ENCODE measurements at places on chromosomes 7 and 10.

DNA sequence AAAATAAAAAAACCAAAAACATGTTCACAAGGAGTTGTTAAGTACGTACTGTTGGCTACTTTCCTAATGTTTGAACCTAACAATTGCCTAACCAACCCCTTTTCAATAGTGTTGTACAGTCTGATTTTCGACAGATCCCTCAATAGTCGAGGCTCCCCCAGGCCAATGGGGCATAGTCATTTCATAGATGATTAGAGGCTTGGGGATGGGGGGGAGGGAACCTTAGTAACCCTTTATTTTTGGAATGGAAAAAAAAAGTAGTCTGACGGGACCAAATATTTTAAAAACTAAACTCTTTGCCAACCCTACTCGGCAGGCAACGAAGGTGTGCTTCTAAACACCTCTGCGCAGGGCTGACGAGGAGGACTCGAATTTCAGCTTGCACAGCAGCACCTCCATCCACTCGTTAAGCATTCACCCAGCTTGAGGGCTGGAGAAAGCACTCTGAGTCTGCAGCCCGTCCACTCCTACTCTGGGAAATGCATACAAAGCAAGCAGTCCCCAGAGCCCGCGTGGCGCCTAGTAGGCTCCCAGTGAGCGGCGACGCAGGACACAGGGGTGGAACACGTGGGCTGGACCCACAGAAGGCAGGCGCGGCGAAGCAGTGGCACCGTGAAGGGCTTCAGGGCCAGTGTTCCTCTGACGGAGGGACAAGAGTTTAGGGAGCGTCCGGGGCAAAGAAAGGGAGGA lies 899 bp downstream of the PUS7 start:
- DNase-seq, result peak; percentile 66

DNA sequence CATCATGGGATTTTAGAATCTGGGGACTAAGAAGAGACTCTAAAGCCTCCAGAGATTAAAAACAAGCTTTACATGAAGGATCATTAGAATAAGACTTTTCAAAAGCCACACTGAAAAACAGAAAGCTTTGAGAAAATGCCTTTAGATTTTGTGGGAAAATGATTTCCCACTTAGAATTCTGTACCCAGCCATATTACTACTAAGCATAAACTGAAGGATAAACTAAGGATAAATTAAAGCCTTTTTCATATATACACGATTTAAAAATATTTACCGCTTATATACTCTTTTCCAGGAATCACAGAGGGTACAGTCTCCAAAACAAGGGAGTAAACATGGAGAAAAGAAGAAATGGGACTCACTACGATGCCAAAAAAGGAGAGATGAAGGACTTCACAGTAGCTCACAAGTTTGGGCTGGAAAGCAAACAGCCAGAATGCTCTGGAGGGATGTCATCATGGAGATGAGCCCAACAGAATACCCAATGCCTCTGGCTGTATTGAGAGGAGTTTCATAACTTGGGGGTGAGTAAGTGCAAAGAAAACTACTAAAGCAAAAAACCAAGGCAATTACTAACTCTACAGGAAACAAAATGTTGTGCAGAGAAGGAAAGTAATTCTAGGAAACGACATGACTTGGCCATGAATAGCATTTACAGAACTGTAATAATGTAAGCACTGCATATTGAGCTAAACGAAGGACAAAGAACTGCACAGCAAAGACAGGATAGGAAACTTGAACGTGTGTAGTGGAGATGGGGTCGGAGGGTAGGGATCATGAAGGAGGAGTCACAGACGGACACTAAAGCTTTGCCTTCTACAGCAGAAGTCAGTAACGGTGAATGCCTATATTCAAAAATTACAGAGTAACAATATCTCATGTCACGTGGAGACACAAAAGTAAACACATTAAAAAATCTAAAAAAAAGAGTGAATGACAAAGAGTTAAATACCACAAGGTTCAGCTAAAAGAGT lies 61.4 kb upstream of the ASAH2 start:
- no peak for DNase-seq

GRCh38 chr10:122286867-122287266 lies 15.8 kb downstream of the BTBD16 start:
- DNase-seq, result no peak

DNA sequence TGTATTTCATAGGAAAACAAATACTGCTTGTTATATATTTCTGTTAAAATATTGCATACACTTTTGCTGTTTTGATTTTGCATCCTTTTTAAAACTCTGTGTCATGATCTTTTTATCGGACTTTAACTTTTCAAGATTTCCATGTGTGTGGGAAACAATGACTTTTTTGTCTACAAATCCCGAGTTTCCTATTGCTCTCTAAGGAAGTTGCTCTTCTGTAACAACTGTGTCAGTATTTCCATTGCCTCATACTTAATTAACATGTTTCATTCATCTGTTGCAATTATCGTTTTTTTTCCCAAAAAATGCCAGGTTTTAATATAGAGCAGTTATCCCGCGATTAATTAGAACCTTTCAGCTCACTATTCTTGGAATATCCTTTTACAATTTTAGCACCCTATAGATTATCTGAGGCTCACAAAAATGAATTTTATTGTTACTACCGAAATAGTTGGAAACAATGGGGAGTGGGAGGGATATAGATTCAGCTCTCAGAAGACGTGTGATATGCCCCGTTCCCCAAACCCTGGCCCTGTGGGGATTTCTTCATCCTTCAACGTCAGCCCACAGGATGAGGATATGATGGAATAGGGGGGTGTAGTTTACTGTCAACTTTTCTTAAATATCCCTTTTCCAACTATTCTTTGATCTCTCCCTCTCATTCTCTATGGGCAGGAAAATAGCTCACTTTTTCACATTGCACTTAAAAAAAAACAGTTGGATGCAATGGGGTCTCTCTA lies 297.6 kb upstream of the IGFBP3 start:
- DNase-seq, result no peak

- DNase-seq, result peak; percentile 85
Observed at GRCh38 chr7:44633254-44634186, 27.1 kb downstream of the OGDH start.

GRCh38 chr7:146510088-146510680 lies 393.6 kb downstream of the CNTNAP2 start:
- no peak for DNase-seq

GRCh38 chr7:28217143-28217542 lies 36.5 kb upstream of the JAZF1 start:
- no peak for DNase-seq

DNA sequence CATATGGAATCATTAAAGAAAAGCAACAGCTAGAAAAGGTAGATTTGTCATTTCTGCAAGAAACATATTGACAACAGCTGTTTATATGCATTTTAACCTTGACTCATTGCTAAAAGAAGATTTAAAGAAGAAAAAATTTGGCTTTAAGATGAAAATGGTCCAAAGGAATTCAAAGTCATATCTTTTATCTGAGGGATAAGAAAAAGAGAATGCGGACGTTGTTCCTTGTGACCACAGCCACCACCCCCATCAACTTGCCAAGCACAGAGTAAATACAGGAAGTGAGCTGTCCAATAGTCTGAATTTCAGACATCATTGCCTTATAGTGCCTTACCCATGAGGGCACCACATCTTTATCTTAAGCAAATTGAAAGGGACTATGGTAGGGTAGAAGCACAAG lies 7.3 kb upstream of the CRPPA start:
- DNase-seq, result peak; percentile 42

DNA sequence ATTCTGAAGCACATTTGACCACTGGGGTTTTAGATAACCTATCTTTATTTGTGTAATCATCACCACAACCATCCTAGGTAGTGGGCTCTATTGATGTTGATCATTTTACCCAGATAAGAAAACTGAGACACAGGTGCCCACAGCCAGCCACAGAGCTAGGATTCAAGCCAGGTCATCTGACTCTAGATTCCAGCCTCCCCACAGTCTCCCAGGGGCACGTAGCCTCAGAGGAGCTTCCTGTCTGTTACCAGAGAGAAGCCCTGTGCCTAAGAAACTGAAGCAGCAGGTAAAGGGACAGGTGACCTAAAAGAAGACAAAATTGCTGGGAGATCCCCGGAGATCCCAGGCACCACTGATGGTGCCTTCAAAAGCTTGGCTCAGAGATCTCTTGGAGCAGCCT lies 55.8 kb downstream of the ALOX5 start:
- DNase-seq, result no peak

- DNase-seq, result peak; percentile 21
Observed at GRCh38 chr10:32348297-32349198, 1.6 kb upstream of the EPC1 start.

GRCh38 chr7:23787272-23787671 lies 77.3 kb downstream of the STK31 start:
- DNase-seq, result no peak

DNA sequence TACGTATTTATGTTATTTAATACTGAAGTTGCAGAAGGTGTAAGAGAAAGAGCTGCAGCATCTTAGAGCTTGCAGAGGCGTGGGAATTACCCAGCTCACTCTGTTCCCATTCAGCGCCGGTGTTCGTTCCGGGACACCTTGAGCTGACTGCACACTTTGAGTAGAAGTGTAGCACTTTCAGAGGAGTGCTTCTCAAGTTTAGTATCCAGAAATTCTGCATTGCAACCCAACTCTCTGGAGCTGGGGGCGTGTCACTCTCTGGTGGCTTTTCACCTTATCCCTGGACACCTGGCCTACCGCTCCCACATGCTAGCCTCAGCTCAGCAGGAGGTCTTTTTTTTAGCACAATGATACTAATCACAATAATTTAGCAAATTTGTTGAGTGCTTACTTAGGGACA lies 66.4 kb upstream of the SHH start:
- DNase-seq, result no peak

- no peak for DNase-seq
Observed at GRCh38 chr7:101664436-101664835, 35.3 kb upstream of the MYL10 start.

DNA sequence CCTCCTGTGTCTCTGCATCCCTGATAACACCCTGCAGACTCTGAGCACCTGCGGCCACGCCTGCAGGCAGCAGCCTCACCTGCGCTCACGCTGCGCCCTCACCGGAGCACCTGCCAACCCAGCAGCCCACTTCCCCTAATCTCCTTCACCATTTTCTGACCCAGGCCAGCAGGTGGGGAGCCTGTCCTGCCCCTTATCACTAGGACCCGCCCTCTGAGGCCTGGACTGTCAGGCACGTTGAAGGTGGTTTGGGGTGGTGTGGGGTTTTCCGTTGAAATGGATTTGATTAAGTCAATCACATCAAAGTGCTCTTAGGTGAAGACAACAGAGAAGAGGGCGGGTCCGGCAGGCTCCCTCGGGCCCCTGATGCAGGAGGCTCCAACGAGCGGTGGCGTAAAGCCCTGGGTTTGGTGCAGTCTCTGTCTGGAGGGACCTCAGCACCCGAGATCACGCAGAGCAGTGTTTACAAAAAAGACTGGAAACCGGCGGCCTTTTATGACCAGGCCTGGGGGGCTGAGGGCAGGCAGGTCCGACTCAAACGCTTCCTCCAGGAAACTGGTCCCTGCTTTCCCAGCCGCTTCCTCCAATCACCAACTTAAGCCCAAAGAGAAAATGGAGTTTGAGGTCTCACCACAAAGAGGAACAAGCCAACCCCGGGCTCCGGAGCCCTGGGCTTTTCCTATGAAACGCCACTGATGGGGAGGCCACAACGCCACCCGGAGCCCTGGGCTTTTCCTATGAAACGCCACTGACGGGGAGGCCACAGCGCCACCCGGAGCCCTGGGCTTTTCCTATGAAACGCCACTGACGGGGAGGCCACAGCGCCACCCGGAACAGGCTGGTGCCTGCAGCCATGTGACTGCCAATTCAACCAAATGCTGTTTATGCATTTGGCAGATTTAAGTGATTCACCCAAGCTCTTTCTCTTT lies 45.5 kb downstream of the DPYSL4 start:
- DNase-seq, result peak; percentile 48

DNA sequence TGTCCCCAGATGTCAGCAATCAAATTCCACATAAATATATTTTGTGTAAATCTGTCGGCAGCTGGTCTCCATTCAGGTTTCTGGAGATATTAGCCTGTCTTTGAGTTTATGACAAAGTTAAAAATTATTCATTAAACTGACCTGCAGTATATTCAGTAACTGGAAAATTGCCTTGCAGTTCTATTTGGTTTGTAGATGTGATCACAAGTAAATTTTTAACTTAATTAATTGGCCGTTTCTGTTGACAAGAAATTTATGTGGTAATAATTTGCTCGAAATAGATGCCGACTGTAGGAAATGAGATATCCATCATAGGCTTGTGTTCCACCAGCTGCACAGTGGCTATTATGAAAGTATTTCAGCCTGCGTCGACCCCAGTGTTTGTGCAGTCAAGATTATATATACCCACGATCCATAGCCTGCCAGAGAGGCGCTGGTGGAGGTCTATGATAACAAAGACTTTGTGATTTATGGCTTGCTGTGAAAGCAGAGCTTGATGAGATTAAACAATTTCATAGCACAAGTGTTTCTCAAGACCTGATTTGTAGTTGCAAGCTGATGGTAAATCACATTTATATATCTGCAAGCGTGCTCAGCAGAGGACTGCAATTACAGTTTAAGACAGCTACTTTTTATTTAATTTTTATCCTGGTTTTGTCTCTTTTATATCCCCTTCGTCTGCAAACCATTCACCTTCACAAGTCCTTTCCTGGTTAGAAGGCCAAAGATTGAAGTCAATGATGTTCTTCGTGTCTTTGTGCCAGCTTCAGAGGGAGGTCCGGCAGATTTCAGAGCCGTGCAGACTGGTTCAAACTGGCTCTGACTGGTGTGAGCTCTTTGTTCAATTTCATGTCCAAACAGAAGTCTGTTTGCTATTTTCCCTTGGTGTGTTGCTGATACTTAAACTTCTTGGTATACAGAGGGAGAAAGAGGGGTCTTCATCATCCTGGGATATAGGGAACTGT lies 850.9 kb downstream of the LRMDA start:
- peak; percentile 83 for DNase-seq

DNA sequence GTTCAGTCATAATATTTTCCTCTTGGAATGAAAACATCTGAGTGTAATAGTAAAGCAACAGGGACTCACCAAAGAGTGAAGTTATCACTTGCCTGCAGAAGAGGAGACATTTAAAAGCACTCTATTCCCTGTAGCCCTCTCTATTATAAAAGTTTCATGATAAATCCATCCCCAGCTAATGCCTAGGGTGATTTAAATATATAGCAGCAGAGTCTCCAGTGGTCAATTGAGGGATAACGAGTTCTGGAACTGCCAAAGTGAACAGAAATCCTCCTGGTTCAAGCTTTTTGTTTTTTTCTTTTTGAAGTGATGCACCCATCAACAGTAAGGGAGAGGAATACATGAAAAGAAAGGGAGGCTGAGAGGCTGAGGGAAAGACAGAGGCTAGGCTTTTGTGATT lies 87.3 kb downstream of the EVX1 start:
- peak; percentile 16 for DNase-seq

GRCh38 chr7:66779669-66780409 lies 39.3 kb downstream of the RABGEF1 start:
- no peak for DNase-seq

- DNase-seq, result peak; percentile 50
Observed at GRCh38 chr7:146090023-146090645, 26.5 kb upstream of the CNTNAP2 start.

- no peak for DNase-seq
Observed at GRCh38 chr10:113987156-113987555, 56.5 kb upstream of the ADRB1 start.
